ENCODE measurements at places on chromosomes 11 and 22.

DNA sequence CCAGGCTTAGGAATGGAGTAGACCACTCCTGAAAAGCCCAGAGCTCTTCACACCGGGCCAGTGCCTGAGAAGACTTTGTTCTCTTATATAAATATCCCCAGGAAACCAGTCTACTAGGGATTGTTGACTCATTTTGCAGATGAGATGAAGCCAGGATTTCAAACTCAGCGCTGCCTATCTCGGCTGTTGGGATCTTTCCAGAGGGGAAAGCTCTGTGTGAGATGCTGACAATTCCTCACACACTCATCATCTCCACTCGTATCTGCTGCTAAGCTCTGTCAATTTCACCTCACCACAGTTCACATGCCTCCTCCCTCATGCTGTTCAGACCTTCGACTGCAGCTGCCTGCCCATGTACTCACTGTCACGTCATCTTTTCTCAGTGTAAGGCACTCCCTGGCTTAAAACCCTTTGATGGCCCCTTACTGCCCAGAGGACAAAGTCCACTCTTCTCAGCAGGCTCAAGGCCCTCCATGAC lies 12.5 kb downstream of the USH1C start:
- DNase-seq = no peak

DNA sequence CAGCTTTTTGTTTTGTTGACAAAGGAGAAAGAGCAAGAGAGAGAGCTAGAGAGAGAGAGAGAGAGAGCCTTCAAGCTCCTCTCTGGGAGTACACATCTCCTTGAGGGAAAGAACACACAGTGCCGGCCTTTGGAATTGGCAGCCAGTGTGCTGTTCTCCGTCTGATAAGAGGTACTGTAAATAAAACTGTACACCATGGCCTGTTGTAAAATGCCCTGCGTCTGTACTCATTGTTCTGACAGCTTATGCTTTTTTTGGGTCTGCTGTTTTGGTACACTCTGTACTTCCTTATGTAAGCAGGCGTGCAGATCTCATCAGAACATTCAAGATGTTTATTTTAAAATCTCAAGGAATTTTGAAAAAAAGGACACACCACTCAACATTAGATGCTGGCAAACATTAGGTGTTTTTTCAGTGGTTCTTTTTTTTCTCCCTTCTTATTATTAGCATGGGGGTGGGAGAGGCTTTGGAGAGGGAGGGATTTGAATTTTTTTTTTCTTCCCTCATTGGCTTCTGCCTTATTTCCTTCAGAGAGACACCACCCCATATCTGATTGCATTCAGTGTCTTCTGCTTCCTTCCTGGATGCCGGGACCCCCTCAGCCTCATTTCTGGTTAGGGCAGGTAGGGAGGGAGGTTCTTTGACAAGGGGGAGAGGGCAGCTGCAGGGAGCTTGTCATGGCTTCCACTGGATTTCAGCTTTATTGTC lies 116.8 kb upstream of the NNMT start:
- DNase-seq = no peak

GRCh38 chr11:59668188-59668949 lies 468 bp downstream of the PATL1 start:
- peak; percentile 29 for DNase-seq

GRCh38 chr11:114354076-114354475 lies 46.2 kb downstream of the C11orf71 start:
- DNase-seq = no peak

GRCh38 chr11:71518506-71519471 lies 8.3 kb upstream of the KRTAP5-7 start:
- DNase-seq = no peak

DNA sequence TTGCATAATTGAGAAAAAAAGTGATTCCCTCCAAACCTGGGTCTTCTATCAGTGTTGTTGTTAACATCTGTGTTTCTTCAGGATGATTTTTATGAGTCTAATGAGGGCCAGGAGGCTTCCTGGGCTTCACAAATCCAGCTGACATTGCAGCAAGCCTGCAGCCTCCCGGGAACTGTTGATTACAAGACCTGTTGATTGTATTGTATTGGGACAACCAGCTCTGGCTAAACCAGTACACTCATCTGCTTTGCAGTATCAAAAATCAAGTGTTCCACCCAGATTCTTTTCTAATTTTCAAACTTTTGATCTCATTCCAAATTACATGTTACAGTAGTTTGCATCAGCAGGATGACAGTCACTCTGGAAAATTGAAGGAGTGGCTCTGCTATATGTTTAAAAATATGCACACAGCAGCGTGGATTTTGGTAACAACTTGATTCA lies 16.1 kb upstream of the PRSS23 start:
- DNase-seq = no peak

DNA sequence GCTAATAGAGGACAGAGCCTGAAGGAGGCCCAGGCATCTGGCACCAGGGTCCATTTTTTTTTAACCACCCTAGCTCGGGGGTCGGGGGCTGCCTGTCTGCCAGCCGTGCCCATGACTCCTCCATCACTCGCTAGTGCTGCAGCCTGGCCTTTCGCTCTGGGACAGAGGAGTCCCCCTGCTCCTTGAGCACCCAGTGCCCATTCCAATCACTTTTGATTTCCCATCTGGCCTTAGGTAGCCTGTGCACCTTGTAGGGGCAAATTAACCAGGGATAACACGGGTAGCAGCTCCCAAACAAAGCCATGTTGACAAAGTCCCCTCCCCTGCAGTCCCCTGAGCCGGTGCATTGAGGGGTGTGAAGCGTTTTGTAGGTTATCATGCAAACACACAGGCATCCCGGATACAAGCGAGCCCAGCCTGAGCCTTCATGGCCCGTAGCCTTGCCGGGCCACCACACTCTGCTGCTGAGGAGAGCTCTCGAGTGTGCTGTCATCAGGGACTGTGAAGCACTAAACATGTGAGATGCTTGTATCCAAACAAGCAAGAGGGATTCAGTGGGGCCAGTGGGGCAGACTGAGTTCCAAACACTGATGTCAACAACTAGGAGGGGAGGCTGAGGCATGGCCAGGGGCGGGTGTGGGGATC lies 208.7 kb downstream of the DSCAML1 start:
- DNase-seq = no peak

DNA sequence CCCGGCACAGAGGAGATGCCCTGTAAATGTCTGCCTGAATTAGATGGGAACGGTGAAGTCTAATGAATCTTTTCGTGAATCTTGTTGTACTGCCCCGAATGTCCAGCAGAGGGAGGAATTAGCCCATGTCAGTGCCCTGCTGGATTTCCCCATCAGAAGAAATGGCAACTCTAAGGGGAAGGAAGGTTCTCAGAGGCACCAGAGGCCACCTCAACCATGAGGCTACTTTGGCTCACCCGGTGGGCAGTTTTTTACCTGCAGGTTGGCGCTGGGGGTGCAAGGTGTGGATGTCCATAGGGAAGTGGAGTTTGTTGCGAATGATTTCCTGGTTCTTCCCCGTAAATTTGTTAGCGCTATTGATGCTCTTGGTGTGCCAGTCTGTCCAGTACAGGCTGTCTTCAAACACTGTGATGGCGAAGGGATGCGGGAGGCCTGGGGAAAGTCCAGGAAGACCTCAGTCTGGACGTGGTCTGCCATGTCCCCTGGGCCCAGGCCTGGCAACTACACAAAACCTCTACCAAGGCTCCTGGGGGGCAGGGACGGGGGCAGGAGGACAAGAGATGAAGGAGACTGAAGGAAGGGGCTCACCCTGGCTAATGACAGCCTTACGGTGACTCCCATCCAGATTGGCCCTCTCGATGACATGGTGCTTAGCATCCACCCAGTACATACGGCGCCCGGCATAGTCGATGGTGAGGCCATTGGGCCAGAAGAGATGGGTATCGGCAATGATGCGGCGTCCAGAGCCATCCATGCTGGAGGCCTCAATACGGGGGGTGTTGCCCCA lies 28.5 kb downstream of the LRP4 start:
- DNase-seq = peak; percentile 61

DNA sequence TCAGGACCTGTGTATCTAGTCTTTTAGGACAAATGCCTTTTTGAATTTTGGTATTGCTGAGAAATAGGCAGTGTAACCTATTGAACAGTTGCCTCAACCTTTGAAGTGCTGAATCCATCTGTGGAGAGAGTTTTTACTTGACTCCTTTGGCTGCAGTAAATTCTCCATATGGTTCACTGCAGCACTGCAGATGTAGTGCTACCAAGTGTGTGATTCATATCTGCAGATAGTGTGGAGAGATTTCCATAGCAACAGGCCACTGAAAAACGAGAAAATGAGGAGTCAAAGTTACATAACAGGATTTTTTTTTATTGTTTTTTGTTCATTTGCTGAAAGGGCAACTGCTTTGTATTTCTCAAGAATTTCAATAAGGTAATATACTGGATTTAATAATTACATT lies 356.1 kb downstream of the RAB38 start:
- DNase-seq = no peak

DNA sequence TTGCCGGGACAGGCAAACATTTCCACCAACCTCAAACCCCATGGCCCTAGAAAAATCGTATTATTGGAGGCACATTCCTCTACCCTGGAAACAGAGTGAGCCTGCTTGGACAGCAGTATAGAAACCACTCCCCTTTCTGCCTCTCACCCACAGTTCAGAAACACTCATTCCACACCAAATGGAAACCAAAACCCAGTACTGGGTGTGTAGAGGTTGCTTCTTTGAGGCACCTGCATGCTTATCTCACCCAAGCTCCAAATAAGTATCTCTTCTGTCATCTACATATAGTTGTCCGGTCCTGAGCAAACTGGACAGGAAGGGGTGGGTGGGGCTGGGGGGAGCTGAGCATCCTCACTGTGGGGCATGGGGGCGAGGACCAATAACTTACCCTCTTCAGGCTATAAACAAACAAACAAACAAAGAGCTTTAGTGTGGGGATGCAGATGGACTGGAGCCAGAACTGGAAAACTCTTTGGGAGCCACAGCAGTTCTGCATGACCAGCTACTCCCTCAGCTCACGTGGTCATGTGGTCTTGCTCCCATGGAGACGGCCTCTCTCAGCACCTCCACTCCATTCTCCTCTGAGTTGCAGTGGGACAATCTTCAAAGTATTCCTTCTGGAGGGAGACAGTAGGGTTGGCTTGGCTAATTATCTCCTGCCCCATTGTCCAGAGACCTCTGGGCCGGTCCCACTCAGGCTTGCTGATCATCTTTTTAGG lies 1.0 kb upstream of the PLAAT2 start:
- DNase-seq = no peak

- no peak for DNase-seq
Measured at GRCh38 chr11:61760946-61761345, 8.5 kb downstream of the MYRF start.

- no peak for DNase-seq
Measured at GRCh38 chr11:103888541-103888951, 147.9 kb upstream of the DDI1 start.

GRCh38 chr11:48032721-48033120 lies 52.4 kb downstream of the PTPRJ start:
- no peak for DNase-seq

GRCh38 chr11:58276151-58276550 lies 8.1 kb upstream of the OR10W1 start:
- no peak for DNase-seq

DNA sequence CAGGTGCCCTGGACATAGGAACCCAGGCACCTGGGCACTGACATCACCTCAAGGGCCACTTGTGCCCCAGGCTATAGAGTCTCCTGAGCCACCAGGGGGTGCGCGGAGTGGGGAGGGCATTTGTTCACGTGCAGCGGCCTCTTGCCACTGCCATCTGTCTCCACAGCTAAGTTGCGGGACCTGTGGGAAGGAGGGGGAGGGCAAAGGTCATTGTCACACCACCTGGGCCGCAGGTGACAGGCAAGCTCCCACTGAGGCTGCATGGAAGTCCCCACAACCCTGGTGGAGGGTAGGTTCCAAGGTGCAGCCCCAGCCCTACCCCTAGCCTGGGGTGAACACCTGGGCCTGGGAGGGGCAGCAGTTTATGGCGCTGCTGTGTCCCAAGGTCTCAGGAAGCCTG lies 79.5 kb downstream of the PIWIL3 start:
- no peak for DNase-seq

DNA sequence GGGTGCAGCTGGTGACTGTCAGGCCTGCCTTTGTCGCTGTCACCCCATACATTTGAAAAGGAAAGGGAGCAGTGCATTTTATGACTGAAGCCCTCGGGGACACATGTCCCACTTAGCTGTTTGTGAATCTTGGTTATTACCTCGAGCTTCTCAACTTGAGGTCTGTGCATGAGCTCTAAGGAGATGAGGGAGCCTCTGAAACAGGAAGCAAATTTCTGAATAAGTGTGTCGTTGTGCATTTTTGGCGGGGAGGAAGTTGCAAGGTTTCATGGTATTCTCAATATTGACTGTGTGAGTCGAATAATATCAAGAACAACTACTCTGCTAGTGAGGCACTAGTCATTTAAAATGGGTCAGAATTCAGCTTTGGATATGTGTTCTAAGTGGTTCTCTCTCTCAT lies 149.7 kb upstream of the PLET1 start:
- no peak for DNase-seq
